Aorta (tissue), 5 donors: ENCODE measurements at places on chromosomes 6 and 20.

GRCh38 chr6:1602049-1602713 is 7.5 kb upstream of the FOXC1 start:
- H3K4me3 ChIP-seq, result no peak overlapping the region
- DNase-seq, result no peak
- H3K4me1 ChIP-seq, result no peaks in the 10 kb centered on the region

GRCh38 chr20:50366270-50367103 is 143.7 kb upstream of the PTPN1 start:
- no peaks in the 10 kb centered on the region for H3K36me3 ChIP-seq
- no peaks in the 10 kb centered on the region for H3K4me1 ChIP-seq
- no peak overlapping the region for H3K4me3 ChIP-seq
- H3K27ac ChIP-seq, result no peak overlapping the region
- no peaks in the 10 kb centered on the region for H3K27me3 ChIP-seq

DNA sequence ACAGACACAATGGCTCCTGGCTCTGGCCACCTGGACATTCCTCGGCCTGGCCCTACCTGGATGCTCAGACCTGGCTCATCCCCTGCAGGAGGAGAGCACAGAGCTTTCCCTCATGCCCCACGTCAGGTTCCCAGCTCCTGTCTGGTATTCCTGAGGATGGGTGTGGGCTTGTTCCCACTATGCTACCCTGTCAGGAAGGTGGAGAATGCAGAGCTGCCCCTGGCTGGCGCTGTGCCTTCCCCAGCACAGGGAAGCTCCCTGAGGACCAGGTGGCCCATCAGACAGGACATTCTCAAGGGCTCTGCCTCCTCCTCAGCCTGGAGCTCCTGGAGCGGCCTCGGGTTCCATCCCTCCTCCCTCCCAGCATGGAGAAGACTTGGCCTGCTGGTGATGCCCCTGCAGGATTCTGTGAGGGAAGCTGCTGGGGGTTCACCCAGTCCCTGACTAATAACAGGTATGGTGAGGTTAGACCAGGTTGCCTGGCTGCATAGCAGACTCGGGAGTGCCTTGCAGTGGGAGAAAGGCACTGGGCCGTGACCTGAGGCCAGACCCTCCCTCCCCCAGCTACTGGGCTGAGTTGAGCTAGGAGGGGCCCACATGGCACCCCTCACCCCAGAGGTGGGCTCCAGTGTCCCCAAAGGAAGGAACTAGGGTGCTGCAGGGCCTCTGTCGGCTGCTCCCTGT is 156.0 kb upstream of the MLN start:
- H3K36me3 ChIP-seq, result no peaks in the 10 kb centered on the region
- H3K4me1 ChIP-seq, result no peaks in the 10 kb centered on the region
- no peak for DNase-seq
- H3K4me3 ChIP-seq, result no peak overlapping the region
- no peaks in the 10 kb centered on the region for H3K27me3 ChIP-seq

GRCh38 chr6:73503027-73503772 is 17.6 kb downstream of the EEF1A1 start:
- H3K4me3 ChIP-seq, result no peak overlapping the region
- peaks cover 2% of the 10 kb centered on the region for H3K36me3 ChIP-seq
- no peak for DNase-seq
- no peak overlapping the region for H3K27ac ChIP-seq

DNA sequence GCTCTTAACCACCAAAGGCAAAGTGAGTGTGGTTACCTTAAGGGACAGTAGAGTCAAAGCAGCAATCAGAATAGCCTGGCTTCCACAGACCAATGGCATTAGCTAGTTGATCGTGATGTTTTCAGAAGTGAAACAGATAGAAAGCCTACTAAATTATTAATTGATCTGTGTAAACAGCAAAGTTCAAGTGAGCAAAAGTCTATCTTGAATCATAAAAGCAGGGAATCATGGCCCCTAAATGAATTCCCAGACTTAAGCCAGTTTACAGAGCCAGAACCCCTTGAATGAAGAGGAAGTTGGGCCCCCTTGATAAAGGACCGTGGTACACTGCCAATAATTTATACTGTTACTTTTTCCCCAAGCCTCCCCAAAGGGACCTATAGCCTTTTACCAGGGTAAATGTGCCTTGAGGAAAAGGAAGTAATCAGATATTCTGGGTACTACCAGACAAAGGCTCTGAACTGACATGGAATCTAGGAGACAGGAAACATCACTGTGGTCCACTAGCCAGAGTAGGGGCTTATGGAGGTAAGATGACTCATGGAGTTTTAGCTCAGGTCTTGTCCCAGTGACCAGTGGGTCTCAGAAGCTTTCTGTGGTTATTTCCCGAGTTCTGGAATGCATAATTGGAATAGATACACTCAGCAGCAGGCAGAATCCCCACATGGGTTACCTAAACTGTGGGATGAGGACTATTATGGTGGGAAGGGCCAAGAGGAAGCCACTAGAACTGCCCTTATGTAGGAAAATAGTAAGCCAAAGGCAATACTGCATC is 317.5 kb downstream of the CD83 start:
- no peak overlapping the region for H3K4me3 ChIP-seq
- no peaks in the 10 kb centered on the region for H3K36me3 ChIP-seq
- no peaks in the 10 kb centered on the region for H3K27me3 ChIP-seq
- DNase-seq, result no peak
- H3K27ac ChIP-seq, result no peak overlapping the region
- H3K4me1 ChIP-seq, result no peaks in the 10 kb centered on the region

DNA sequence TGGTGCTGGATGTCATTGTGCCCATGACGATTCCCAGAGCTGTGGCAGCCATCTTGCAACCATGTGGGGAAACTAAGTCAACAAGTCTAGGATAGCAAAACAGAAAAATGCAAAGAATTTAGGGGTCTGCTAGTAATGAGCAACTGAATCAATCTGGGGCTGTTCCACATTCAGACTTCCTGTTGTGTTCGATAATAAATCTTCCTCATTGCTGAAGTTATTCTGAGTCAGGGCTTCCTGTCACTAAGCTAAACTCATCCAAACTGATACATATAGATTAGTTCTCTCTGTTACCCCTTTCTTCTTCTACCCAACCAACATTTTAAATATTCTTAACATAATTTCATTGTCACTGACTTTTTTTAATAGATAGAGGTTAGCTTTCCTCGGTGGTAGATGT is 205.9 kb downstream of the HACE1 start:
- H3K27me3 ChIP-seq, result no peaks in the 10 kb centered on the region
- DNase-seq, result no peak
- H3K4me3 ChIP-seq, result no peak overlapping the region
- no peaks in the 10 kb centered on the region for H3K36me3 ChIP-seq
- no peaks in the 10 kb centered on the region for H3K4me1 ChIP-seq

- no peak for DNase-seq
- H3K36me3 ChIP-seq, result no peaks in the 10 kb centered on the region
- no peak overlapping the region for H3K4me3 ChIP-seq
- H3K4me1 ChIP-seq, result no peaks in the 10 kb centered on the region
- no peaks in the 10 kb centered on the region for H3K27me3 ChIP-seq
Measured at GRCh38 chr6:2940010-2940850, 31.1 kb downstream of the SERPINB6 start.

DNA sequence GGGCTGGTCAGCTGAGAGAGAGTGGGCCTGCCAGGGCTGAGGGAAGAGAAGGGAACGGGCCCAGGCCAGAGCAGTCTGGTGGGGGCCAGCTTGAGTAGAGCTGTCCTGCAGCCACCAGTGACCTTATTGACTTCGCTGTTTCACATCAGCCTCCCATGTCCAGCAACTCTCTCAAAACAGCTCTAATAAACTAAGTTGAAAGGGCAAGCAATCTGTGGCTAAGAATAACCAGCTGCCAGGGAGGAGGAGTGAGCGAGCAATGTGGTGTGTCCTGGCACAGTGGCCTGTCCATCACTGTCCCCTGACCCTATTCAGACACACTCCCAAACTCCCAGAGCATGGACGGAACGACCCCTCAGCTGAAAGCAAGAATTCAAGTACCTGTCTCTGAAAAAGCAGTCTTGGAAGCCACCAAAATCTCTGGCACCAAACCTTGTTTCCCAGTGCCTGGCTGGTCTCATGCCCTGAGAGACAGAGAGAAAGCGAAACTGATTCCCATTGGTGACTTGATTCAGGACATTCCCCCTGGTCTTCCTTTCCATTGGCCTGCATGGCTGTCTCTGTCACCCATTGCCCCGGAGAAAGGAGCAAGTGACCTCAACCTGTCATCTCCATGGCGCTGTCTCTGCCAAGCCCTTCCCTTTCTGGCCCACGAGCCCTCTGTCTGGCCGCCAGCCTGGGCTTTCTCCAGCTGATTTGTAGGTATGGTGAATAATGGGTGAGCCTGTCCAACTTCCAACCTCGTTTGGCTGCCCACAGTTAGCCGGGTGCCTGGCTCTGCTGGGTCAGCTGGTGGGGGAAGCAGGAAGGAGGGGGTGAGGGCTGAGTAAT is at the start of gene DDO:
Gene DDO (minus strand): TSS at position 490 of the 831 bp plus-strand sequence. CDS start 2,113 bp downstream, outside the sequence.
- H3K36me3 ChIP-seq, result no peaks in the 10 kb centered on the region
- peak; percentile 93 for DNase-seq
- peak within 1 kb of the TSS; percentile 17 for H3K4me3 ChIP-seq
- no peaks in the 10 kb centered on the region for H3K27me3 ChIP-seq
- no peaks in the 10 kb centered on the region for H3K4me1 ChIP-seq
- H3K27ac ChIP-seq, result peak within 1 kb of the TSS; percentile 58

DNA sequence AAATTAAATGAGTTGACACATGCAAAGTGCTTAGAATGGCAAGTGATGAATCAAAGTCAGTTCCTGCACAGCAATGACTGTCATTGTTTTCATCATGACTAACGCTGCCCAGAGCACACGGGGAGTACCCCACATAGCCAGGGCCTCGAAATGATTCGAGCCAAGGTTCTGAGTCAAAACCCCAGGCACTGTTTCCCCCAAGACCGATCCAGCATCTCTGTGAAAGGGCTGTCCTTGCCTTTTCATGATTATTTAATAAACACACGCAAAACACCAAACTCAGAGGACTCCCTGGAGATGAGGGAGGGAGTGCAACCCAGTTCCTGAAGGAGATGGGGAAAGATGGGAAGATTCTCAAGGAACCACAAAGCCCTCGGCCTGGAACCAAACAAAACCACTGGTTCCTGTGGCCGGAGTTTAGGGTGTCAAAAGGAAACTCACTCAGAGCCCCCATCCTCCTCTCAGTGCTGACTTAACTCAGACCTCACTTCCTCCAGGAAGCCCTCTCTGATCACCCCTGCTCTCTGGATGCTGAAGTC is 3.8 kb downstream of the PREX1 start:
- H3K36me3 ChIP-seq, result no peaks in the 10 kb centered on the region
- H3K4me3 ChIP-seq, result no peak overlapping the region
- H3K4me1 ChIP-seq, result peaks cover 4% of the 10 kb centered on the region
- no peaks in the 10 kb centered on the region for H3K27me3 ChIP-seq
- no peak overlapping the region for H3K27ac ChIP-seq
- DNase-seq, result peak; percentile 26

DNA sequence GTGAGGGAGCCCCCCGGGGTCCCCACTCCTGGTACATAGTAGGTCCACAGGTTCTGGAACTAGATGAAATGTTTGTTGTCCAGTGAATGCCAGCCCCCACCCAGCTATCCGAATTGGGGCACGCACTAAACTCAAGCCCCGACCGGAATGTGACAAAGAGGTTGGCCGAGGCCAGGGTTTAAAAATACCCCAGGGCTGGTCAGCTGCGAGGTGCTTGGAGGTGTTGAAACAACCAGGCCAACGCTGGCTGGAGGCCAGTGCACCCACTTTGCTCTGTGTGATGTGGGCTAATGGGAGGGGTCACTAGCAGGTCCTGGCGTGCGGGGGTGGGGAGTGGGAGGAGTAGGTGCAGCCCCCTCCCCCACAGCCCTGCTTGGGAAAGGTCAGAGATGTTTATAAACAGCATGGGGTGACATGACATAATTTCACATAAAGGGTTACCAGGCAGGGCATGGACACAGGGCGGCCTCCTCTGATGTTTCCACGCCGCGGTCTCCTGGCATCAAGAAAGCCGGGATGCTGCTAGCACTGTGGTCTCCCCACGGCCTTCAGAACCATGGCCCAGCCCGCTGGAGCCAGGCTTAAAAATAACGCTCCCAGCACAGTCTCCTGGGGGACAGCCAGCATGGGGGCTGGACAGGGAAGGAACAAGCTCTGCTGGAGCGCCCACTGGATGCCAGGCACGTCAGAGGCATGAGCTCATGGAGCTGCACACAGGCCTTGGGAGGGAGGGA is 111.2 kb upstream of the PTPN1 start:
- no peaks in the 10 kb centered on the region for H3K27me3 ChIP-seq
- peak; percentile 95 for DNase-seq
- H3K36me3 ChIP-seq, result no peaks in the 10 kb centered on the region
- H3K27ac ChIP-seq, result peak overlapping the region; percentile 95

- peak overlapping the region; percentile 97 for H3K4me3 ChIP-seq
- no peak for DNase-seq
- H3K36me3 ChIP-seq, result no peaks in the 10 kb centered on the region
- peaks cover 2% of the 10 kb centered on the region for H3K4me1 ChIP-seq
- no peaks in the 10 kb centered on the region for H3K27me3 ChIP-seq
Measured at GRCh38 chr6:75492386-75493153, 1.0 kb downstream of the FILIP1 start.

GRCh38 chr20:39890697-39891096 is 798.3 kb downstream of the MAFB start:
- H3K4me3 ChIP-seq, result no peak overlapping the region
- DNase-seq, result no peak
- H3K27me3 ChIP-seq, result no peaks in the 10 kb centered on the region
- H3K4me1 ChIP-seq, result no peaks in the 10 kb centered on the region

- H3K4me3 ChIP-seq, result no peak overlapping the region
- H3K27ac ChIP-seq, result no peak overlapping the region
- H3K4me1 ChIP-seq, result peaks cover 2% of the 10 kb centered on the region
- no peaks in the 10 kb centered on the region for H3K27me3 ChIP-seq
Measured at GRCh38 chr6:13286181-13286580, 42.2 kb downstream of the TBC1D7 start.

DNA sequence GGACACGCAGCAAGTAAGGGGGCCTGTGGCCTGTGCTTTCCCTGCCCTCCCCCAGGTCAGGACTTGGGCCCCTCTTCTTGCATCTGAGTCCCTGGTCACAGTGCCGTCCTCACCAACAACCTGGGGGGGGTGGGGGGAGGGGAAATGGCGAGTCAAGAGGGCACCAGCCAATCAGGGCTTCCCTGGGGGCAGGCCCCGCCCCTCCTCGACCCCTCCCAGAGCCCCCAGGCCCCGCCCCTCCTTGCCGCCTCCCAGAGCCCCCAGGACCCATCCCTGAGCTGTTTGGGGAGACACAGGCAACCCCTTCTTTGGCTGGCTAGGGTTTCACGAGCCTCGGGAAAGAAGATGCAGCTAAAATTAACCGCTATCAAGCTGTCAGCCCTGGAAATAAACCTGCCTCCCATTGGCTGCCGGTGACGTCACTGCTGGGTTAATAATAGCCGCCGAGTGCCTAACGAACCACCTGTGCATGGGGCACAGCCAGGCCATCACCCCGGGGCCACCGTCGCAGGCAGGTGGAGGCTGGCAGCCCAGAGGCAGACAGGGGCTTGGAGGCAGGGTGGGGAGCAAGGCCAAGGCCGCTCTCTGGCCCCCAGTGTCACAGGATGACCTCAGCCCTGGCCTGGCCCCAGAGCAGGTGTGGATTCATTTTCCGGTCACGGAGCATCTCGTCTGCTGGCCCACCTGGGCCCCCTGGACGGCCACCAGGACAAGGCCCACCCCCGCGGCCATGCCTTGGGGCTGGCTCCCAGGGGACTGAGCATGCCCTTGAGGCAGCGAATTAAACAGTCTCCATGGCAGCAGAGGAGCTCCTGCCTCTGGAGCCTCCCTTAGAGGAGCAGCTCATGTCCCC is 3.2 kb upstream of the EEF1A2 start:
- no peak for DNase-seq
- H3K4me1 ChIP-seq, result no peaks in the 10 kb centered on the region
- H3K27me3 ChIP-seq, result no peaks in the 10 kb centered on the region
